NAMALWA (cell line): ENCODE measurements at places on chromosomes 11 and 22.

- DNase-seq, result peak; percentile 67
Observed at GRCh38 chr22:43136255-43136654, 6.9 kb downstream of the MCAT start.

DNA sequence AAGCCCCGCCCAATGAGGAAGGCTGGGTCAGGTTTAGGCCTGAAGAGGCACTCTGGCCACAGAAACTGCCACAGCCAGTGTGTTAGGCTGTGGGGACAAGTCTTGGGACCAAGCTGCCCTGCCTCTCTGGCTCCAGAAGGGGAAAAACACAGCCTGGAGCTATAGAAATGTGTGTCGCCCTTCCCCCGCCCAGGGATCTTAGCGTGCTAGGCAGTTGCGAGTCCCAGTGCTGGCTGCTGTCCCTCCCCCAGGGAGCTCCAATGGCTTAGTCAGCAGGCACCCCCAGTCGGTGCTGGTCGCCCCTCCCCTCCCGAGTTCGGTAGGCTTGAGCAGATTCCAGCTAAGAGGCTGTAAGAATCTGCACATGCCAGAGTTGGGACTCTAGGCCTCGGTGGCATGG is 99.5 kb upstream of the API5 start:
- DNase-seq, result no peak

- no peak for DNase-seq
Observed at GRCh38 chr11:82756765-82757639, 23.3 kb upstream of the FAM181B start.

DNA sequence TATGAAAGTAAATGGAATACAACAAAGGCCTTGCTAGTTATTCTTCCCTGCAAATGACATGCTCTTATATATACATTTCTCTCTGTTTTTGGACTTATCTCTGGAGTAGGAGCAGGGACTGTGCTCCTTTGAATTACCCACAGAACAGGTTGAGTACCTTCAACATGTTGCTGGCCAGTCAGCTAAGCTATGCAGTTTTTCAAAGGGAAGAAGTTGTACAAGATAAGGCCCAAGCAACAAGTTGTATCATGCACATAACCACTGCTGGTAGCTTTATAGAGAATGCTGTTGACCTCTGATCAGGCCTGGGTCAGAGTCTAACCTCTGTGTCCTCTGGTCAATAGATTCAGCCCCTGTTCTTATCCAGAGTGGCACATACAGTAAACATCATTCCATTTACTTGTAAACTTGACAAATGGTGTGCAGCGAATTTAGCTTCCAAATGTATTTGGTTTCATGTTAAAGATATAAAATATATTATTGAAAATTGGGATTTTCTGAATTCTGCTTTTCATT is 99.6 kb downstream of the C11orf87 start:
- no peak for DNase-seq

DNA sequence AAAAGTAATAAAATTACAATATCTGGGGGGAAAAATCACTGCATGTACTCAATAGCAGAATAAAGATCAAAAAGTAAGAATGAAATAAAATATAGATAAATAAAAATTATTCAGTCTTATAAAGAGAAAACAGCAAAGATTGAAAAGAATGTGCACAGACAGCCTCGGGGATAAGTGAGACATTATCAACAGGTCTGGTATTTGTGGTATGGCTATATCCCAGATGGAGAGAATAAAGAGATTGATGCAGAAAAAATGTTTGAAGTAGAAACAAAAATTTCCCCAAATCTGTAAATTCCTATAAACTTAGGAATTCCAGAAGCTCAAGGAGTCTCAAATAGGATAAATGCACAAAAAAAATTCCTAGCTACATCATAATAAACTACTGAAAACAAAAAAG is 74.5 kb upstream of the LUZP2 start:
- DNase-seq, result no peak

GRCh38 chr11:120239713-120240640 is at the start of gene POU2F3:
TSS of gene POU2F3 (plus strand) at chr11:120240140. CDS start at chr11:120240344, 204 bp downstream.
- no peak for DNase-seq

- no peak for DNase-seq
Observed at GRCh38 chr11:34976496-34977088, 60.2 kb downstream of the PDHX start.

DNA sequence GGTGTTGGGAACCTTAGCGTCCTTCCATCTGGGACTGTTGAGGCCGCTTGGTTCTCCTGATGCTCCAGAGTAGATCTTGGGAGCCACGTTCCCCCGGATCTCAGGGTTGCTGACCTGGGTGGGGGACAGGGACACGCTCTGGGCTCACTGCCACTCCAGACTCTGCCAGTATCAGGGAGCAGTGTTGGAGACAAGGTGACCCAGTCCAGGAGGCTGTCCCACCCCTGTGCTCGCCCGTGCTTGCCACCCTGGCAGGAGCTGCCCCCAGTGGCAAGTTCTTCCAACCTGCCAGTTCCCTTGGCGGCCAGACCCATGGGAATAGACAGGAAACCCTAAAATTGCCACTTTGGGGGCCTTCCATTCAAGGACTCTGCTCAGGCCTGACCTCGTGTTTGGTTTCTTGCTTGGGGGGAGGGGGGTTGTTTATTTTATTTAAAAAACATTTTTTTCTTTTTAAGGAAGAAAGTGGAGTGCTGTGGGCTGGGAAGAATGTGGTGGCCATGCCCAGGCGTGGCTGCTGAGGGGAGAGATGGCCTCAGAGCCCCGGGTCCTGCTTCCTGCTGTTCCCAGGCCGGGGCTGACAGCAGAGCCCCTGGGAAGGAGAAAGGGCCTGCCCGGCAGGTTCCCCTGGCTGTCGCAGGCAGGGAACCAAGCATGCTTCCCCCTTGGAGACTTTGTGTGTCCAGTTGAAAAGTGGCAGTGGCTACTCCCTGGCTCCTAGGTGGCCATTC is 7.2 kb downstream of the GRK2 start:
- peak; percentile 56 for DNase-seq

- no peak for DNase-seq
Observed at GRCh38 chr11:67364169-67364568, 9.2 kb downstream of the CLCF1 start.

GRCh38 chr22:18069041-18069440 is 8.7 kb upstream of the PEX26 start:
- DNase-seq, result no peak

- DNase-seq, result no peak
Observed at GRCh38 chr11:111977146-111978027, 40.2 kb downstream of the DIXDC1 start.

- DNase-seq, result no peak
Observed at GRCh38 chr22:37529652-37530345, 10.6 kb upstream of the CARD10 start.
